ENCODE measurements at places on chromosomes 4 and X.

DNA sequence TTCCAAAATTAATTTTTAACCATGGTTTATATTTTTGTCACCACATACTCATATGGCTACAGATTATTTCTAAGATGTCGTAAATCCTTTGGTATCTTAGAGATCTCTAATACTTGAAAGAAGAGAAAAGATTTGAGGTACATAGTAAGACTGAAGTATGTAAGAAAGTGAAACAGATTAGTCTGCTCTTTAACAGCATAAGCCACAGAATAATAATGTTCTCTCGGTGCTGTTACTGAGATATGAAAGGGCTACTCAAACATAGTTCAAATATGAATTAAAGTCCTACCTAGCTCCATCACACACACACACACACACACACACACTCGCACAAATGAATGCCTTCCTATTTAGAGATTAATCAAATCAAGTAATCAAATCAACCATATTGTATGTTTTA, 274.1 kb upstream of the PCDH18 start:
- no peak for DNase-seq

DNA sequence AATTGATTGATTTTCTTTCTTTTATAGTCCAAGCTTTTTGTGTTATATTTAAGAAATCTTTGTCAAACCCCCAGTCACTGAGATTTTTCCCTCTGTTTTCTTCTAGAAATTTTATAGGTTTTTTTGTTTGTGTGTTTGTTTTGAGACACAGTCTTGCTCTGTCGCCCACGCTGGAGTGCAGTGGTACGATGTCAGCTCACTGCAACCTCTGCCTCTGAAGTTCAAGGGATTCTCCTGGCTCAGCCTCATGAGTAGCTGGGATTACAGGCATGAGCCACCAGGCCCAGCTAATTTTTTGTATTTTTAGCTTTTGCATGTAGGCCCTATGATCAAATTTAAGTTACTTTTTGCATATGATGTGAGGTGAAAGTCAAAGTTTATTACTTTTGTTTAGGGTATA, 20.9 kb upstream of the FBXW7 start:
- DNase-seq: no peak

DNA sequence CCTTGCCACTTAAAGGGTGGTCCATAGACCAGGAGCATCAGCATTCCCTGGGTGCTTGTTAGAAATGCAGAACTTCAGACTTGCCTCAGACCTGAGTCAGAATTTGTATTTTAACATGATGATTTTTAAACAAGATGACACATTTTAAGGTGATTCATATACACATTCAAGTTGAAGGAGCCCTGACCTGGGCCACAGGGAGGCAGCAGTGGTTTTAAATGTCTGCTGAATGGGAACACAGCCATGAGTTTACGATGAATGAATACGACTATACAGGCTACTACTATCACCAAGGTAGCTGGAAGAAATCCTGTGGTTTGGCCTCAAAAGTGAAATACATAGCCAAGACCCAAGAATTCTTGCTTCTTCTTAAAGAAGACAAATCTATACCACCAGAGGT, 2.9 kb downstream of the HDAC8 start:
- no peak for DNase-seq

DNA sequence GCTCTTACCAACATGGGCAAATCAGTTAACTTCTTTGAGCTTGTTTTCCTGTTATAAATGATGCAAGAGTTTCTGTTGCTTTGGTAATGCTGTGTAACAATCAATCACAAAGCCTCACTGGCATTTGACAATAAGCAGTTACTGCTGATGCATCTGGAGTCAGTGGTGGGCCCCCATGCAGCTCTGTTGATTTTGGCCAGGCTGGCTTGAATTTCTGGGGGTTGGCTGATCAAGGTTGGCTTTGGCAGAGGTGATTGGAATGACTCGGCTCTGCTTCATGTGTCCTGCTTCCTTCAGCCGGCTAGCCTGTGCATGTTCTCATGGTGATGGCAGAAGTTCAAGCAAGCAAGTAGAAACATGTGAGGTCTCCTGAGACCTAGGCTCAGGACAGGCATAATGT, 90.4 kb downstream of the PHEX start:
- DNase-seq: no peak

DNA sequence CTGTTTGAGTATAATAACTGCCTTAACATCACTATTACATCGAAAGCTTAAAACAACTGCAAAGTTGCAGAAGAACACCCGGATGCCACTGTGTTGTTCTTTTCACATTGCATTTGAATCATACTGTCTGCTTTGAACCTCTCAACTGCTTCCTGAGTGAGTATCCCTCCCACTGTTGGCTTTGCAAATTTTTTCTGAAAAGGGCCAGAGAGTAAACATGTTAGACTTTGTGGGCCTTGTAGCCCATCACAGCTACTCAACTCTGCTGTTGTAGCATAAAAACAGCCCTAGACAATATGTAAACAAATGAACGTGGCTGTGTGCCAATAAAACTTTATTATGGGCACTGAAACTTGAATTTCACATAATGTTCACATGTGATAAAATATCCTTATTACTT, 76.1 kb downstream of the NSG1 start:
- DNase-seq: no peak

GRCh38 chrX:15849555-15849954, 5.1 kb downstream of the AP1S2 start:
- no peak for DNase-seq

DNA sequence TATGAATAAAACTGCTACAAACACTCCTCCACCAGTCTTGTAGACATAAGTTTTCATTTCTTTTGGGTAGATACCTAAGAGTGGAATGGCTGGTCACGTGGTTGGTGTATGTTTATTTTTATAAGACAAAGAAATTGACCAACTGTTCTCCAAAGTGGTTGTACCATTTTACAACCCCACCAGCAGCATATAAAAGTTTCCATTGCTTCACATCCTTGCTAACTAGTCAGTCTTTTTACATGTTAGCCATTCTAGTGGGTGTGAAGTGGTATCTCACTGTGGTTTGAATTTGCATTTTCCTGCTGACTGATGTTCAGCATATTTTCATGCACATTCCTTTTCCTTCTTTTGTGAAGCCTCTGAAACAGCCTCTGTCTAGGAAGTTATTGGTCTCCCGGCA, 76.2 kb upstream of the ADGRG2 start:
- no peak for DNase-seq

GRCh38 chr4:126451237-126451873, 1136.6 kb downstream of the FAT4 start:
- no peak for DNase-seq

DNA sequence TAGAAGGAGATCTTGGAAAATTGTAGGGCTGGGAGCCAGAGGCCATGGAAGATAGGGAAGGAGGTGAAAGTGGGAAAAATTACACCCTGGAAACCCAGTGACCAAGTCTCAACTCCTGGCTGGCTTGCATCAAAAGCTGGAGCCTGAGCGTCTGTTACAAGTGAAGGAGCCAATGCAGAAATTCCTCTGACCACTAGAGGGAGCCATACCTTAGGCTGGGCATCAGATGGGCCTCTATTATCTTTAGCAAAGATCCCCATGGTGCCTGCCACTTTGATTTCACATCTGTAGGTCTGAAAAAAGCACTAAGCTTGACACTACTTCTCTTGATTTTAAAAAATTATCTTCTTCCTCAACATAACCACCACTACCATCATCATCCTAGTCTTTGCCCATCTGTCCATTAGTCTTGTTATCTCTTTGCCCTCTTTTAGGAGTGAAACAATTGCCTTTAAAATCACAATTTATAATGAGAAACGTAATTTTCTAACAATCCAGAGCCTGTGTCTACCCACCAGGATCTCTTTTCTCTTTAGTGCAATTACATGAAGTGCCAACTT, 62.9 kb downstream of the ANAPC4 start:
- peak; percentile 73 for DNase-seq

GRCh38 chr4:1843852-1844251, 12.1 kb downstream of the LETM1 start:
- DNase-seq: peak; percentile 51

DNA sequence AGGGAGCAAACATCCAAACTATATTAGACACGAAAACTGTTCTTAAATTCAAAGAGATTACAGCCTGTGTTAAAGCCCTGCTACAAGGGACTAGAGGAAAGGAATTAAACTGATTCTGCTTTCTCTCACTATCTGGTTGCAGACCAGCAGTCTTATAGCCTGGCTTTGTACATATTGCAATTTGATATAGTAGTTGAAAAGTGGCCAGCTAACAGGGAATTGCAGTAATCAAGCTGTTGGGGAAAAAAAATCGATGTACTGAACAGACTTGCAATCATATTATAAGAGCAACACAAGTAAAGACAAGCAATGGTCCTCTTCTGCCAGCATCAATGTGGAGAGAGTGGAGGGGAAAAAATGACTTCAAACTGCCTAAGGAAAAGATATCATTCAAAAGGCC, 364.4 kb upstream of the EPHA5 start:
- no peak for DNase-seq

DNA sequence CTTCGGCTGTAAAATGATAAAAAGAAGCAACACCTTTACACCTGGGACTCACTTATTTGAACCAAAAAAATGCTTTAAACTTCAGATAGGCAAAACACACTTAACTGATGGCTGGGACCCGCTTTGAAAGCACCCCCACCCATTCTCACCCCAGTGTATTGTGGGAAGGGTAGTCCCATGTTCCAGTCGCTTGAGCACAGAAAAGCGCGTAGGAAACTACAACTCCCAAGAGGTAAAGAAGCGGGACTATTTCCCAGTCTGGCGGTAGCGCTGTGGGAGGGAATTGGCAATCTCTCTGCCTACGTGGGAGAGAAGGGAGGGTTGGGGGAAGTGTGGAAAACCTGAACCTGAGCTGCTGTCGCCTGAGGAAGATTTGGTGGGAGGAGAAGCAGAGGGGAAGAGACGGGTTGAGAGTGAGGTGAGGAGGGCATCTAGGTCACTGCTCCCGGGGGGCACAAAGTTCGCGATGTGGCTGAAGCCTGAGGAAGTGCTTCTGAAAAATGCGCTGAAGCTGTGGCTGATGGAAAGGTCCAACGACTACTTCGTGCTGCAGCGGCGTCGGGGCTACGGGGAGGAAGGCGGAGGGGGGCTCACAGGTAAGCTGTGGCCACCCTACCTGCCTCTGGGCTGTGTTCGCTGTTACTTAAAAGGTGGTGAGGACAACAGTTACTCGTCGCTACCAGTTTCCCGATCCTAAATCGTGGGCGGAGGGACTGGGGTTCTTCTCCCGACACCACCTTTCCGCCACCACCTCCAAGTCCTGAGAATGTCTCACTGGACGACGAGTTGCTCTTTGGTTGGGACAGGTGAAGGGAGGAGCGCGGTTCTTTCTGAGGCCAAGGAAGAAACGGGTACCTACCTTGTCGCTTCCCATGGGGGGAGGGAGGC, at the start of gene TBC1D8B:
TSS of gene TBC1D8B (plus strand) at position 286 of the 888 bp plus-strand sequence. CDS start at position 467, 181 bp downstream.
- DNase-seq: peak; percentile 90

DNA sequence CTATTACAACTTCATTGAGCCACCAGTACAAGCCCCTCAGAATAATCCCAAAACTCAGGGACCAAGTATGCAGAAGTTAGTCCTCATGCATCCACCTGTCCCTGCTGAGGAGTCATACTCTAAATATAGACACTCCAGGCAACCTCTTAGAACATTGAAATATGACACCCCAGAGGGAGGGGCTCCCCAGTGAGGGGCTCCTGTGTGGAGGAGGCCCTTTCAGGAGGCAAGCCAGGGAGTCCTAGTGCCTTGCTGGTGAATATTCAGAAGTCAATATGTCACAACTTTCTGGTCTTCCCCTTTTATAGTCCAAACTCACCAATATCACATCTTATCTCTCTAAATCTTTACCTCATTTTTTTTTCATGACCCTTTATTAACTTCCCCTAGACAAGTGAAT, 1.6 kb upstream of the ARMCX6 start:
- DNase-seq: no peak

Data from globus pallidus (tissue), 1 donor.